ENCODE measurements at places on chromosomes 11 and 22.

DNA sequence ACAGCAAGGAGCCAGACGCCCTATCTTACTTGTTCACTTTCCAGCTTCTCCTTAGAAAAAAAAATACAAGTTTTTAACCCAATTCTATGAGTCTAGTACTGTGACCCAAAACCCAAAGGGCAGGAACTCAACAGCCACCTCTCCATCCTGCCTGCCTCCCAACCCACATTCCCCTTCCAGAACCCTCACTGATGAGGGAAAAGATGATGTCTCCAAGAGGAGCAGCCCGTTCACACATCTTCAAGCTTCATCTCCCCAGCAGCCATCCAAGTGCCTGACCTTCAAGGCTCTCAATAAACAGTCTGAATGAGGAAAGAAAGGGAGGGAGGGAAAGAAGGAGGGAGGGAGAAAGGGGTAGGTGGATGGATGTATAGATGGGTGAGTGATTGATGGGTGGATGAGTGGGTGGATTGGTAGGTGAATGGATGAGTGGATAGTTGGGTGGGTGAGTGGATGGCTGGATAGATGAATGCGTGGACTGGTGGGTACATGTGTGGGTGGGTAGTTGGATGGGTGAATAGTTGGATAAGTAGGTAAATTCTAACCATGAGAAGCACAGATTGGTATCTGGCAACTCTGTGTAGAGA is 50.4 kb downstream of the IGLL5 start:
- no peak for DNase-seq

- DNase-seq: no peak
These were observed 1.9 kb upstream of the ANO9 start for GRCh38 chr11:443542-444199.

- no peak for DNase-seq
These were observed 4.8 kb downstream of the POU2F3 start for GRCh38 chr11:120244476-120245365.

DNA sequence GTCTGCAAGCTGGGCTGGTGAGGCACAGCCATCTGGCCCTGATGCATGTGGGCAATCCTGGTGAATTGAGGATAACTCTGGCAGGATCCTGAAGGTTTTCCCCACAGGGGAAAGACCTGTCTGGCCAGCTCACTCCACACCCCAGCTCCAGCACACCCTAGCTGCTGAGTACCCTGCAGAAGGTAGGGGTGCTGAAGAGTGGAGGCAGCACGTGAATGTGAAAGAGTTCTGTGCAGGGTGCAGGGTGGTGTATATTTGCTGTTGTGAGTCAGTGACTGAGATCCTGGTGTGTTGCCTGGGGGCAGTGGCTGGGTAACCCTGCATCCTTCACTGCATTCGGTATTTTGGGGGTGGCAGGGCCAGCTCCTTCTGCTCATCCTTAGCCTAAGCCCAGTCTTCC is 22.4 kb downstream of the DGAT2 start:
- DNase-seq: no peak

- DNase-seq: no peak
These were observed 99.3 kb downstream of the FDX1 start for GRCh38 chr11:110529043-110529442.

DNA sequence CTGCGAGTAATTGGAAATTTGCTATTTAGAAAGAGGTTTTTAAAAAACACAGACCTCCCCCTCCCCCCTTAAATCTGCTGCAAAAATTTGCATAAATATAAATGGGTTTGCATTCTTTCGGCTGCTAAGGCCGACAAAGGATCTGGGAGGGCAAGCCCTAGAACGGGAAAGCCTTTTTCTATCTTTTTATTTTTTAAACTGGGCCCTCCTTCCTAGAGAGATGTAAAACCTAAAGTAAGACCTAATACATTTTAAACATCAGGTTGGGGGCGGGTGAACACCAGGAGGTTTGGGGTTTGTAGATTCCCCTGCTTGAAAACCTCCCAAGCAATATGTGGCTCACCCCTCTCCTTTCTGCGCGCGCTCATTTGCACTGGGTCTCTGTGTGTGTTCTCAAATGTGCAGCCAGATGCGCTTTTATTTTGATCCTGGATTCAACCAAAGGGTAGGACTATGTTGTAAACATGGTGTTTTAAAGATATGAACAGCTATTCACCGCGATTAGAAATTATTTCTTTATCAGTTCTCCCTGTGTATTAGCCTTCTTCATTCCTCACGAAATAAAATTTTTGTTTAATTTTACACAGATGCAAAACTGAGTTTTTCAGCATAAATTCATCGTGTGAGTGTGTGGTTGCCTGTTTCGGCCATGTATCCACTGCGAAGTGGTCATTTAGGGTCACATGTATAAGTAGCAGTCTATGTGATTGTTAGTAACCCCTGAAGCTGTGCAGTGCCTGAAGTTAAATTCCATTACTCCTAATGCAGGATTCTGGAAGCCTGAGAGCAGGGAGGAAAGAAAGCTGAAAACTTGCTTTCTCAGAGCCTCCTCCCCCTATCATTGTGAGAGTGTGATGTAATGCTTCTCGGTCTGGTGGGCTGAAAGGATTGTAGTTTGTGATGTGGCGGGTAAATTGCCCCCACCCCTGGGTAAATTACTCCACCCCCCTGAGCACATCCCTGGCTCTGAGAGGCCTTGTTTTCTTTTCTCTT is 988 bp downstream of the TNRC6B start:
- DNase-seq: no peak

DNA sequence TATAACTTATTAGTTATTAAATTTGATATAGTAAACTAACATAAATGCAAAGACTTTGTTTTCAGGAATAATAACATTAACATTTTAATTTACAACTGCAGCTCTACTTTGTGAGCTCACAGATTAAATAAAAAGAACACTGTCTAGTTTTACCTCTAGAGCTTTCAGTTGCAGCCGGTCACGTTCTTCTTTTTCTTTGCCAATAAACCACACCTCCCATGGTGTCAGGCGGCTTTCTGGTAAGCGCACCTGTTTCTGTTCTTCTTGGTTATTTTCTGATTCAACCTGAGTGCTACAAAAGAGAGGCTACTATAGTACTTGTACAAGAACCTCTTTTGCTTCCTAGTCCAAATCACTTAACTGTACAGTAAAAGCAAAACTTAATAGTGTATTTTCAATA is 5.8 kb downstream of the CCDC34 start:
- no peak for DNase-seq

- DNase-seq: peak; percentile 52
These were observed 88.6 kb downstream of the SNX19 start for GRCh38 chr11:130827451-130828377.

DNA sequence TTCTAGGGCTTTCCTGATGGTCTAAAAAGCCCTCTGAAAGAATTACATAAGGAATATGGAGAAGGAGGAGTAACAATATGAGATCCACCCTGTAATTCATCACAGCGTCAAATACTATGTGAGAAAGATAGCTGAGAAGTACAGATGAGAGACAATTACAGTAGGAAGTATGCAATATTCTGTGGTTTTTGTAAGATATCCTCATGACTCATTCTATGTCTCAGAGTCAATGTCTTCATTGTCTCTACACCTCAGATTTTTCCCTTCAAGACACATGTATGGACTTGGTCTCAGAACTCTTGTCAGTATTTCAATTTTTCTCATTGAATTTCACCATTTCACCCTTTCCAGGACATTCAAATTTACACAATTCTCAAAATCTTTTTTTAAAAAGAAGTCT is 343.3 kb upstream of the CTSC start:
- DNase-seq: no peak

GRCh38 chr11:131043251-131043650 is 127.0 kb upstream of the SNX19 start:
- no peak for DNase-seq

DNA sequence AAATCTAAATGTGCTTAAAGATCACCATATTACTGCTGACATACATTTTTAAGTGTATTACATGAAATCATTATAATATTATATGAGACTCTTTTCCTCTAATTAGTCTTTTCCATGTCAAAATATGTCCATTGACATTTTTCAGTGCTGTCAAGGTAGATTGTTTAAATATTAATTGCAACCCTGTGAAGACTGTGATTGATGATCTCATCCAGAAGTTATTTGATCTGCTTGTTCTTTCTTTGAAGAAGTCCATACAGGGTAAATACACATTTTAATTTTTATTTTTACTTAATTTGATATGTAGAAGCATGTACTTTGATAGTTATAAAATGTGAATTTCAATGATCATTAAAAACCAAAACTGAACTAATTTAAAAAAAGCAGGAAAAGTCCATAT is 38.4 kb downstream of the DYNC2H1 start:
- DNase-seq: no peak

Data from HEK293T (cell line).